A375 (cell line): ENCODE measurements at places on chromosomes 1 and 21. TPM values are rescaled to one million over a fixed set of nuclear protein-coding genes. Genes with fewer than 3 reads are reported as not detected.

The DARS2 gene
- total RNA-seq: 49.9 and 50.6 TPM in 2 replicates

The EXO1 gene
- 73.6 and 78.8 TPM in 2 replicates for total RNA-seq

The CHI3L2 gene
- total RNA-seq: 0.34 and 0.38 TPM in 2 replicates

The SYT14 gene
- total RNA-seq: 3.2 and 3.8 TPM in 2 replicates

The FAM163A gene
- 0.08 TPM in 1 of 2 replicates, not detected in the other for total RNA-seq

The OTUD7B gene
- 16.3 and 16.9 TPM in 2 replicates for total RNA-seq

The AMY2A gene
- not detected in 2 replicates for total RNA-seq

The BTBD19 gene
- 9.9 and 11.7 TPM in 2 replicates for total RNA-seq

The MFAP2 gene
- 118 and 131 TPM in 2 replicates for total RNA-seq

The MAP3K21 gene
- 7.9 and 8.6 TPM in 2 replicates for total RNA-seq

The SPRR2A gene
- not detected in 2 replicates for total RNA-seq

The TMEM269 gene
- 0.03 and 0.11 TPM in 2 replicates for total RNA-seq

The POTED gene
- total RNA-seq: 0.11 TPM in 1 of 2 replicates, not detected in the other

The FABP3 gene
- total RNA-seq: 0.68 TPM in 1 of 2 replicates, not detected in the other

The HSPG2 gene
- 42.0 and 43.5 TPM in 2 replicates for total RNA-seq

The NPL gene
- 2.4 and 6.9 TPM in 2 replicates for total RNA-seq

The FCRL5 gene
- total RNA-seq: not detected in 2 replicates

The SLC30A10 gene
- not detected in 2 replicates for total RNA-seq
